Stimulated activated CD8-positive, alpha-beta memory T cell treated with anti-CD3 and anti-CD28 coated beads, Interleukin-15, amount 100 ng/mL, for 4 hours (primary cell): ENCODE measurements at places on chromosomes 12 and 14.

- no peak for DNase-seq
Observed at GRCh38 chr14:34867199-34867598, 8.0 kb downstream of the BAZ1A start.

GRCh38 chr12:14410841-14411569 lies 45.5 kb downstream of the ATF7IP start:
- no peak for DNase-seq

GRCh38 chr14:49945448-49946319 lies 52.8 kb downstream of the ARF6 start:
- DNase-seq = no peak

GRCh38 chr14:38505973-38506249 lies 250.0 kb upstream of the CLEC14A start:
- DNase-seq = no peak

DNA sequence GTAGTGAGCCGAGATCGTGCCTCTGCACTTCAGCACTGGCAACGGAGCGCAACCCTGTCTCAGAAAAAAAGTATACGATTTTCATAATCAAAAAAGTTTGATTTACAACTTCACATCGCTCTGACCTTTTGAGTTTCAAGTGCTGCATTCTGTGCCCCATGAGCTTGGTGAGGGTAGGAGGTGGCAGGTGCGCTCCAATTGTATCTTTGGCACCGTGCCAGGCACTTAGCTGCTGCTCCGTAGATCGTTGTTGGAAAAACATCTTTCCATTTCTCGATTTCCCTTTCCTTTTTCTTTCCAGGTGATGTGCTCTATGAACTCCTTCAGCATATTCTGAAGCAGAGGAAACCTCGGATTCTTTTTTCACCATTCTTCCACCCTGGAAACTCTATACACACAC lies 203.7 kb downstream of the ETV6 start:
- no peak for DNase-seq
